ENCODE measurements at places on chromosomes 7 and 10.

- no peak for DNase-seq
These were observed 673.7 kb downstream of the SUGCT start for GRCh38 chr7:40808378-40808942.

GRCh38 chr10:72063703-72064391 lies 24.5 kb downstream of the SPOCK2 start:
- DNase-seq: no peak

- no peak for DNase-seq
These were observed 154.8 kb downstream of the ADAM12 start for GRCh38 chr10:126233182-126234148.

- no peak for DNase-seq
These were observed at the start of gene ITIH2 for GRCh38 chr10:7703140-7703539. TSS of gene ITIH2 (plus strand) at chr10:7703316. CDS start at chr10:7703435, 119 bp downstream.

DNA sequence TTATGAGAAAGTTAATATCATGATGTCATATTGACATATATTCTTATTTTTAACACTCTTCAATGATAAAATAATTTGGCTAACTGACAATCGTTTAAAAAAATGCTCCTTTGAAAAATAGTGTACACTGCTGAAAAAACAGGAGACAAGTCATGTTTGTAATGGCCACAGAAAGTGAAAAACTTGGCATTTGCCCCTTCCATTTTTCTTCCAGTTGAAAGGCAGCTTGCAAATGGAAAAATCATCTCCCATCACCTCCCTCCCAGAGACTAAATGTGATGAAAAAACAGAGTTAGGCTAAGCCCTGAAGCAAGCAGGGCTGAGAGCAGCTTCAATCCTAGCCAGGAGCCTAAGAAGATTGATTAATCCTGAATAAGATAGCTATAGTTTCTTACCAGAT lies 160.4 kb downstream of the SKAP2 start:
- DNase-seq: no peak

- no peak for DNase-seq
These were observed at the start of gene MAGI2 for GRCh38 chr7:79453558-79454360. TSS of gene MAGI2 (minus strand) at chr7:79453667. CDS start at chr7:79453320, 347 bp downstream.

GRCh38 chr10:24313283-24313682 lies 104.3 kb downstream of the KIAA1217 start:
- no peak for DNase-seq

DNA sequence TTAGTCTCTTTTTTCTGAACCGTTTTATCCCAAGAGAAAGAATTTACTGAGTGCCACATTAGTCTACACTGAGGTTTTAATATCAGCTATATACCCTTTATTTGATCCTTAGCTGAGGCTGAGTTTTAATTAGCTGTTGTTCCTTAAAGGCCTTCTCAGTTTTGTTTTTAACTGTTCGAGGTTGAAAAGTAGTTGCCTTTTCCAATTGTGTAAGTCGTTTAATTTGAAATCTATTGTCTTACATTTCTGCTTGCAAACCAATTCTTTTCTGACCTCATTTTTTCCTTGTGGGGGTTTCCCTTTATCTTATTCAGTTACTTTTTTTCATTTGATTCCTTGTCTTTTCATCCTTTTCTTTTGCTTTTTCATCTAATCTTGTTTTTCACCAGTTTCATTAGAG lies 30.8 kb downstream of the UMAD1 start:
- no peak for DNase-seq

DNA sequence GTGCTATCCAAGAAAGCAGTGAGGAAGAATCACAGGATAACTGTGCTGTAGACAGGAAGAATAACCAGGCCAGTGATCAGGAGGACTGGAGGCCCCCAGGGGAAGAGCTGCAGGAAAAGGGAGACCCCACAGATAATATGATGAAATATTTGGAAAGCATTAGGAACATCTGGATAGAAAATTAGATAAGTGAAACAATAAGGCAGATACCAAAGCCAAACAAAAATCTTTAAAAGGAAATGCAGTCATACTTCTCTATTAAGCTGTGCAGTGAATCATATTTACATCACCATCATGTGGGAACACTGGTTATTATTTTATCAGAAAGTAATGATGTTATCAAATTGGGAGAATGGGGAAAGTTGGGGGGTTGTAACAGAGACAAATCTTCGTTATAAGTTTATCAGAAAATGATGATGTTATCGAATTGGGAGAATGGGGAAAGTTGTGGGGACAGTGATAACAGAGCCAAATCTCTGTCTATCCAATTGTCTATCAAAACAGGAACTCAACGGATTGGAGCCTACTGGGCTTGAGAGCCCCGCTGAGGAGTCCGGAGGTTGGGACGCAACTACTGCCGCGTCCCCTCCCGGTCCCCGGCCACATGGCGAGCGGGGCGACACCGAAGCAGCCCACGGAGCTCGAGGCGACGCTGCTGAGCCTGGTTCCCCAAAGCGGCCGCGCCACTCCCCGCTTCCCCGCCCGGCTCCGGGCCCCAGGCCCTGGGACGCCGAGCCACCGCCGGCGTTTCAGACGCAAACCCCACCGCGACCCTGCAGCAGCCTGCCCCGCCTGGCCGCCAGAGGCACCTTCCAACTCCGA lies 14.0 kb upstream of the RALA start:
- DNase-seq: no peak

DNA sequence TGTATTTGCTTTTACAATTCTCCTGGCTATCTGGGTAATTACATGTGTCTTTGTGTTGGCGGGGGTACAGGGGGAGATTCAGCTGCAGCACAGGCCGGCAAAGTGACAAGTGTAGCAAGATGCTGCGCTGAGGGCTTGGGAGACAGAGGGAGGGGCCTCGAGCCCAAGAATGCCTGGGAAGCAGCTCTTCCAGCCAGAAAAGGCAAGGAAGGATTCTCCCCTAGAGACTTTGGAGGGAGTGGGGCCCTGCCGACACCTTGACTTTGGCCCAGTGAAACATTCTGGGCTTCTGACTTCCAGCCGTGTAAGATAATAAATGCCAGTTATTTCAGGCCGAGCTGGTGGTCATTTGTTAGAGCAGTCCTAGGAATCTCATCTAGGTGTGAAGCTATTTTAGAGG lies 7.2 kb upstream of the REPIN1 start:
- no peak for DNase-seq

Data from stimulated activated CD8-positive, alpha-beta memory T cell treated with anti-CD3 and anti-CD28 coated beads, Interleukin-7, amount 100 ng/mL, for 24 hours (primary cell).